ENCODE measurements at places on chromosomes 11 and 22. TPM values are rescaled to one million over a fixed set of nuclear protein-coding genes. Genes with fewer than 3 reads are reported as not detected.

DNA sequence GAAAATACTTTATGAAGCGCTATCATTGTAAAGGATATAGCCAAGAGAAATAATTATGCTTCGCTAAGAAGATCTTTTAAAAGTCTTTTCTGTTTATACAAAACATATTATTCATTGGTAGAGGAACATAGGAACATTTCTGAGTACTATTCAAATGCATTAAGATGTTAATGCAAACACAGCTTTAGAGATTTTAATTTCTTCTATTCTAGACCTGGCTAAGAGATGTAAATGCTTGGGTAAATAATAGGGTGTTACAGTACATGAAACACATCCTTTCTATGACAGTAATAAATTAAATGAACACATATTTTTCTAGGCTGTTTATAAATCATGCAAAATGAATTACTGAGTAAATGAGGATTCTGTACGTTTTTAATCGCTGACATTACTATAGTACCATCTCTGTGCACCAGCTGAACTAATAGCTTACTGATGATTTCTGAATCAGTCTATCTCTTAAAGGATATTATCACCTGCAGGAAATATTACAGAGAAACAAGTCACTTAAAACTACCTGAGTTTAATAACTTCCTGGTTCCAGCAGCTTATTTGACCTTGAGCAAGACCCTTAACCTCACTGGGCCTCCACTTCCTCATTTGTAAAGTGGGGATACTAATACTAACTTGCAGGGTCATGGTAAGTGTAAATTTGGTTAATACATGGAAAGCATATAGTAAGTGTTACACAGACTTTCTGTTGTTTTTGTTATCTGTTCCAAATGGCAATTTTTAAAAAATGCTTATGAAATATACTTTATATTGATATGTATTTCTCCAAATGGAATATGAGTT, 344.9 kb downstream of the DYNC2H1 start:
- DNase-seq = no peak

- DNase-seq = no peak
Observed at GRCh38 chr22:21943571-21944448, 8.8 kb downstream of the PPM1F start.

DNA sequence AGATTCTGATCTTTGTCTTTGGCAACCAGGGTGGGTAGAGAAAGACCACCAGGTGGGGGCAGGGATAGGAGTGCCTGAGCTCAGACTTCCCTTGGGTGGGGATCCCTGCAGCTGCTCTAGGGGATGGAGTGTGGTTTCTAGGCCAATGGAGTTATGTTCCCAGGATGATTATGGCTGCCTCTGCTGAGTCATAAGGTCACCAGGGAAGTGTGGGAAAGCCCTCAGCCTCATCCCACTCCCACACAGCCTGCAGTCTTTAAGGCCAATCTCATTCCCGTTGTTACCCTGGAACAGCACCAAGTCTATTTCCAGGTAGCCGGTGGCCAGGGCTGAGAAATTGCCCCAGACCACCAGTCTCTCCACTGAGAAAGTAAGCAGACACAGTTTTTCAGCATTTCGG, 2269.3 kb upstream of the RAG2 start:
- no peak for DNase-seq

DNA sequence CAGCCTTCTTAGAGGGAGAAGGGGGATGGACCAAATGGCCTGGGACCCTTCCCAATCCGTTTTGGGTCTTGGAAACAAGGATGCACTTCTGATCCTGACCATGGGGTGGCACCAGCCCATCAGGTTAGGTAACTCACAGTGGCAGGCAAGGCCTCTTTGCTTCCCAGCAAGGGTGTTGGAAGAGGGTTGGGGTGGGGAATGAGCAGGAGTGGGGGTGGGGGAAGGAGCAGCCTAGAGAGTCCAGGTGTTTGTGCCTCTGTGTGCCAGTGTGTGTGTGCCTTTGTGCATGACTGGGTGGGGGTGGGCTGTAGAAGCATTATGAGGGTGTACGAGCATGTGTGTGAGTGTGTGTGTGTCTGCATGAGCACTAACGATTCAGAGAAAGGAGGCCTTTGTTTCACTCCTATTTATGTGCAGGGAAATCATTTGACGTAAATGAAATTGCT, 213.1 kb downstream of the INSC start:
- no peak for DNase-seq

DNA sequence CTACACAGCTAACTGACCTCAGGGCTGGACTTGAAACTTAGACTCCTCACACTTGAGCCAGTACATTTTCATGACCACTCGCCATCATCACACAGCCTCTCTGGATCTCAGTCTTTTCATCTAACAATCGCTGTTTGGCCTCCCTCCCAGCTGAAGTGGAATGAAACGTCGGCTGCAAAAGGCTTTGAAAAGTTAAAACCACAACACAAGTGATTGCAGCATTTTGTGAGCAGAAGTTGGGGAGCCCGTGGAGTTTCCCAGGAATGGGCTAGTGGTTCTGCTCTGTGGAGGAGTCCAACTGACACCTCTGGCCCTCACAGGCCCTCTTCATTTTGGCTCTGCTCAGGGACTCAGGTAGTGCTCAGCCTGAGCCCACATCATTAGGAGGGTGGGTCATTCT, 35.9 kb upstream of the TRIM29 start:
- DNase-seq = no peak

- peak; percentile 54 for DNase-seq
Observed at GRCh38 chr11:58027341-58027740, 3.4 kb upstream of the OR6Q1 start.

The MALAT1 gene
- total RNA-seq = 3,542 TPM

DNA sequence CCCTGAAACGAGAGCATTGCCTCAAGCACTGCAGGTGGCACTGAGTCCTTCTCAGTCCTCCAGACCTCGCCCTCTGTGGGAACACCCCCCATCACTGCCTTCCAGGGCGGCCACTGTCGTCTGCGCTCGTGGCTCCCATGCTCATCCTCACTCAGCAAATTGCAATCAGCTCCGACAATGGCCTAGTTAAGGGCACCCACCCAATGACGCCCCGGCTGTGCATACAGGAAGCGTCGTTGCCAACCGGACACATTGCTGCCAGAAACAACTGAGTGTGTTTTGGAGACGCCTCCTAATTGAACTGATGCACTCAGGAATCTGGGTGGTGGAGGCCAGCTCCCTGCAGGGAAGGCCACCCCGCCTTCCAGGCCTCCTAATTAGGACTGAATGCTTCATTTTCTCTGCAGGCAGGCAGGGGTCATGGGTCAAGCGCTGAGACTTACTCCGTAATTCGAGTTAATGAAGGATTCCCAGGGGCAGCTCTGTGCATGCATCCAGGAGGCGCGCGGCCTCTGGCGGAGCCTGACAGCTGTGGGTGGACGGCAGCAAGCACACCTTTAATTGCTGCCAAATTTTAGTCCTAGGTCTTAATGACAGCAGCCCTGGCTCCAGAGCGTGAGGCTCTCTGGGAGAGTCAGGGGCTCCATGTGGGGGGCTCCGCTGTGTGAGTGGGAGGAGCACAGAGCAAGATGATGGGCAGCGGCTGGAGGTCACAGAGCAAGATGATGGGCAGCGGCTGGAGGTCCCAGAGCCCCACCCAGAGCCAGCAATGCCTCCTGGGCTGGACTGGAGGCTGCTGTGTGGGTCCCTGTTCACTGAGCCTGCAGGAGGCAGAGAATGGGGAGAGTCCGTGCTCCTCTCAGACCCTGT, 199.0 kb downstream of the BRD1 start:
- DNase-seq = no peak

GRCh38 chr11:68469122-68469521, 8.6 kb downstream of the PPP6R3 start:
- DNase-seq = no peak

DNA sequence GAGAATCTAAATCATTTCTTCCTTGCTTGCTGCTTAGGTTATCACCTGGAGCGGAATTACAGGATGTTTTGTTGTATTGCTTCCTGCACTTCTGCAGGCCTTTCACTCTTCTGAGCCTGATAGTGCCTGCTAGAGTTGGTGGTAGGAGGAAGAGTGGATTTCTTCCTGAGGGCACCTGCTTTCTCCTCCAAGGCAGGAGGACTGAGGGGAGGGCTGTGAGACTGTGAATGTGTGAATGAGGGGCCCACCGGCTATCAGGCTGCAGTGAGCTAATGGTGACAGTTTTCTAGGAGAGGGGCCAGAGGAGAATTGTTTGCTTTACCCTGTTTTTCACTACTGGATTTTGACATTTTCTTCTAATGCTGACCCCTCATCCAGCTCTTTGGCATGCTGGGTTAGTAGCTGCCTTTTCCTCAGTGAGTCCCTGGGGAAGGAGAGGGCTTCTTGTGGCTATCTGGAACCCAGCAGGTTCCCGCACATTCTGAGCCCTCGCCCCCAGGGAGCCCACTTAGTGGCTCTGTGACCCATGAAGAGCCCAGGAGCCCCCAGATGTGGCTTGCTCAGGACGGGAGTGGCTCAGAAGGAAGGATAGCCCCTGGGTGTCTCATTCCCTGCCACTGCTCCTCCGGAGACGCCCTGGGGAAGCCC, 39.1 kb downstream of the DIXDC1 start:
- no peak for DNase-seq

The FGF19 gene
- total RNA-seq = not detected

The TPBGL gene
- total RNA-seq = not detected

DNA sequence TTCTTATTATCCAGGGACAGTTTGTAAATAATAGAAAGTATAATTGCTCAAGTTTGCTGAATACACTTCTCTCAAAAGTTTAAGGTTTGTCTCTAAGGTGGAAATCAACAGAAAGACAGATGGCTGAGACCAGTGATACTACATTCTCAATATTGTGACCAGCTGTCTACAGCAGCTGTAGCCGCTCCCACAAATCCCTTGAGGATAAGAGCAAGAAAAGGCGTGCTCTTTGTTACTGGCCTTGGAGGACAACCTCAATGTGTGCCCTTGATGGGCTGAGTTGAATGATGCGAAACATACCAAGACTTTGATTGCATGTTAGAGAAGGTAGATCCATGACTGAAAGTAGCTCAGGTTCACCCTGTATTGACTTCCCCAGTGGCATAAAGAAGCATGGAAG, 6.1 kb downstream of the OR6M1 start:
- DNase-seq = no peak

GRCh38 chr11:122159173-122159721, 43.2 kb upstream of the BLID start:
- DNase-seq = peak; percentile 40

DNA sequence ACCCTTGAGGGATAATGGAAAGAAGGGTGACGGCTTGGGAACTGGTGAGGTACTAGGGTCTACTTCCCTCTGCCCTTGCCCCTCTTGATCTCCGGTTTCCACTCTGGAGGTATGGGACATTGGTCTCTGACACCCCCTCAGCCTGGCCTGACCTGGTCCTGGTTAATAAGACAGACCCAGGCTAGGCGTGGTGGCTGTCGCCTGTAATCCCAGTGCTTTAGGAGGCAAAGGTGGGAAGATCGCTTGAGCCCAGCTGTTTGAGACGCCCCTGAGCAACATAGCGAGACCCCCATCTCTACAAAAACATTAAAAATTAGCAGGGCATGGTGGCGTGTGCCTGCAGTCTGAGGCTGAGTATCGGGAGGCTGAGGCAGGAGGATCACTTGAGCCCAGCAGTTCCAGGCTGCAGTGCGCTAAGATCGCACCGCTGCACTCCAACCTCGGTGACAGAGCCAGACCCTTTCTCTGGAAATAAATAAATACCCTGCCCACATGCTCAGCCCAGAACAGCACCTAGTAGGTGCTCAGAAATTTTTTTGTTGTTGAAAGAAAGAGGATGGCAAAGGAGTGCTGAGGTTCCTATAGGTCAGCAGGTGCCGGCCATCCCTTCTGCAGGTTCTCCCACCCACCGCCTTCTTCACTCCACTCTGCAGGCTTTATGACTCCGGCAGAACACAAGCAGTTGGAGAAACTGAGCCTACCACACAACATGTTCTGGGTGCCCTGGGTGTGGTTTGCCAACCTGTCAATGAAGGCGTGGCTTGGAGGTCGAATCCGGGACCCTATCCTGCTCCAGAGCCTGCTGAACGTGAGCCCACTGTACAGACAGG, 6.3 kb downstream of the BEST1 start:
- DNase-seq = no peak
